Left cardiac atrium (tissue), 4 donors: ENCODE measurements at places on chromosomes 2 and 18.

DNA sequence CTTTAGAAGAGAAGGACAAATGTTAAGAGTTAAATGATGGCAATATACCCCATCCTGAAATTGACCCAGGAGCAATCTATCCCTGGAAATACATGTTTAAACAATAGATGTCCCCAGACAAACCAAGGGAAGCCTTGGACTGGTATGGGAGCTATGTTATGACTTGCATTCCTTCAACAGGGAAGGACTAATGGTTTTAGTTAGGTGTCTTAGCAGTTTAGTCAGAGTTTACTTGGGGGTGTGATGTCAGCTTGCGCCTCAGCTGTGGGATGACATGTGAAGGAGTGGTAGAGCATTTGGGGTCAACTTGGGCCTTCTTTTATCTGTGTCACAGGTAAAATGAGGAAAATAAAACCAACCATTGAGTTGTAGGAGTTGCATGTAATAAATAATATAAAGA, 36.8 kb downstream of the SPC25 start:
- DNase-seq, result no peak

DNA sequence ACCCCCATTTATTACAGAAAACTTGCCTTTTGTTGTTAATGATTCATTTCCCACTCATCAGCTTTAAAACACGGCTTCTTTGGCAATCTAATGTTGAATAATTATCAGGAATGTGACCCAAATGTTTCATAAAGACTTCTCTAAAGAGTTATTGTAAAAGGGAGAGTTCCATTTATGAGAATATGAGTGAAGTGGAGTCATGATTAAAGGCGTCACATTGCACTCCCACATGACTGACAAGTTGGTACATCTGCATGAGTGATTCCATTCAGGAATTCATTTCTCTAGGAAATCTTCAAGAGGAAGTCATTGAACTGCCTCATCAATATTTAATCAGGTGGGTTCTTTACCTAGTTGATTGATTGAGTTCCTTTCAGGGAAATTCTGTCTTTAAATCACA, 184.8 kb downstream of the LNPK start:
- no peak for DNase-seq

GRCh38 chr18:8073167-8073566, 506.1 kb downstream of the PTPRM start:
- DNase-seq, result no peak

GRCh38 chr2:66387016-66387753, 47.7 kb upstream of the MEIS1 start:
- DNase-seq, result no peak

DNA sequence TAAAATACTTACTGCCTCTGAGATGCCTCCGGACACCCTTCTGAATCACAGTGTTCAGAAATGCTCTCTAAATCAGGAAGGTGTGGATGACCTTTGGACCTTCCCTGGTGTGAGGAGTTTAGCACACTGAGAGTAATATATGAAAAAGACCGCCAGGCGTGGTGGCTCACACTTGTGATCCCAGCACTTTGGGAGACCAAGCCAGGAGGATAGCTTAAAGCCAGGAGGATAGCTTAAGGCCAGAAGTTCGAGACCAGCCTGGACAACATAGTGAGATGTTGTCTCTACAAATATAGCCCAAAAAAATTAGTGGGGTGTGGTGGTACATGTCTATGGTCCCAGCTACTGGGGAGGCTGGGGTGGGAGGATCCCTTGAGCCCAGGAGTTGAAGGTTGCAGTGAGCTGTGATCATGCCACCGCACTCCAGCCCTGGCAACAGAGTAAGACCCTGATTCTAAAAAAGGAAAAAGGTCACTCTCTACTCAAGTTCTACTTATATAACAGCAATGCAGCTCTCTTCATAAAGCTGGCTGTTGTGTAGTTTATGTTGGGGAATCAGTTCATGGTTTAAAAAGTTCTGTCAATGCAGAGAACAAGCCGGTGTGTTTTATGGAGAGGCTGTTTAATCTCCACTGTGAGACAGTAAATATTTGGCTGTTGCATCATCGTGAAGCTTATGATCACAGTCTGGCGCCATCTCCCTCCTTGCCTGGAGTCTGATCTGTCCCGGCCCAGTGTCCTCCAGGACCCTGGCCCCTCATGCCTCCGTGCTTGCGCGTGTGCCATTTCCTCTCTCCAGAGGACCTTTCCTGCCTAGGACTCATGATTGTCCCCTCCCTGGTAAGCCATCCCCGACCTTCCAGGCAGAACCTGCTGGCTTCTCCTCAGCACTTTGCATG, 184.5 kb downstream of the FAM210A start:
- DNase-seq, result no peak

DNA sequence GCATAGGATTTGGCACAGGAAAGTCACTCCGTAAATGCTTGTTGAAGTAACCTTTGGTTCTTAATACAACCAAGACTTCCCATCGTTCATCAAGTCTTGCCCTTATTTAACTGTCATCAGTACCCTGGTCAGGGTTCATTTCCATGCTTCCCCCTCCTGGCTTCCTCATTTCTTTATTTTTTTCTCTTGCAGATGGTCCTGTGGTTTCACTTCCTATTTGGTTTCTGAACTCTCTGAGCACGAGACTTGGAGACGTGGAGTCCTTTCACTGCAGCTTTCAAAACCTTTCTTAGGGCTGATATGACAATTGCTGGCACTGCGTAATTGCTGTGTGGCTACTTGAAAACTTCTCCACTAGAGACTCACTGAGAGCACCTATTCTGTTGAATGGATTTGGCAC, 59.9 kb upstream of the PID1 start:
- DNase-seq, result no peak

- no peak for DNase-seq
Measured at GRCh38 chr2:47028846-47029560, 113.4 kb upstream of the MCFD2 start.

DNA sequence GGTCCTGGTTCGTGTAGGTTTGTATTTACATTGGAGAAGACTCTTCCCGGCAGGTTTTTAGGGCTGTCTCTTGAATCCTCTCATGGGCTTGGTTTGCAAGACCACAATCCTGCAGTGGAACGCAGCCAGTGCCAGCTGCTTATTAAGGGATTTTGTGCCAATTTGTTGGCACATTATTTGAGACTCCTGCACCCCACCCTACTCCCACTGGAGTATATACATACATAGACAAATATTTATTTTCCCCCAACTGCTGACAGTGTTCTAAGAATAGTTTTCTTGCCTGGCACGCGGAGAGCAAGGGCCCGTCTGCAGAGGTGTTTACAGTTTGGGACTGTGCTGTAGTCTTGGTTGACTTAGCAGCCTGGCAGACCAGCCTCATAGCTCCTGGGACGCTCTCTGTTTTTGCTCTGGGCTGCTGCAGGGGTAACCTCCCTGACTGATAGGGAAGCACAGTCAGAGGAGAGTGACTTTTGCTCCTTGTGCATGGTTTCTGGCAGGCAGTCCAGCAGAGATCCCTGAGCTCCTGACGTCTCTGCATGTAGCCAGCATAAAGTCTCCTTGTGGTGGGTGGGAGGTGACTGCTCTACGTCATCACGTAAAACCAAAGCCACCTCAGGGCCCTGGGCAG, 1.9 kb downstream of the LDLRAD4 start:
- no peak for DNase-seq

GRCh38 chr18:50749421-50749820, 70.4 kb downstream of the MRO start:
- no peak for DNase-seq

DNA sequence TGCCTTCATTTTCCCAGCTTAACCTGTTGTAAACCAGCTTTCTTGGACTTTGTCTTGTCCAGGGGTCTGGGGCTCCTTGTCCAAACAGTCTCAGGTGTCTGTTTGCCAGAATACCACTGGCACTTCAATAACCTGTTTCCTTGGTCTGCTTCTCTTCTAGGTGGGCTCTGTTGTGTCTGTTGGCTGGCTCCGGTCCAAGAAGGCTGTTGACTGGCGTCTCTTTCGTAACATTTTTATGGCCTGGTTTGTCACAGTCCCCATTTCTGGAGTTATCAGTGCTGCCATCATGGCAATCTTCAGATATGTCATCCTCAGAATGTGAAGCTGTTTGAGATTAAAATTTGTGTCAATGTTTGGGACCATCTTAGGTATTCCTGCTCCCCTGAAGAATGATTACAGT, 17.0 kb downstream of the SLC20A1 start:
- DNase-seq, result no peak

DNA sequence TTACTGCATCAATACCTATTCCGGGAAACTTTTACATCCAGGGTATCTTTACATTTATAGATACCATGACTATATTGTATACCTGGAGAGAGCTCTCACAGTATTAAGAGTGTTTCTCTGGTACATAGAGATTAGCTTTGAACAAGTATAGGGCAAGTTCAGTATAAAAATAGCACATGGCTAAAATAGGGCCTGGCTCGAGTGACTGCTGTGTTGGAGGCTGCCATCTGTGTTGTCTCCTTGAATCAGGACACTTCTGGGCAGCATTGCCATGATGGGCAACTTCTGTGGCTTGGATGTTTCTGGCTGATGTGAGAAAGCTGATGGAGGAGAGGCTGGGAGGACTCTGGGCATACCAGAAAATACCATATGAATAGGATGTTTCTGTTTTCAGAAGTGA, 18.7 kb downstream of the ARHGAP28 start:
- DNase-seq, result no peak

GRCh38 chr18:3814816-3815215, 364.8 kb downstream of the TGIF1 start:
- DNase-seq, result no peak

DNA sequence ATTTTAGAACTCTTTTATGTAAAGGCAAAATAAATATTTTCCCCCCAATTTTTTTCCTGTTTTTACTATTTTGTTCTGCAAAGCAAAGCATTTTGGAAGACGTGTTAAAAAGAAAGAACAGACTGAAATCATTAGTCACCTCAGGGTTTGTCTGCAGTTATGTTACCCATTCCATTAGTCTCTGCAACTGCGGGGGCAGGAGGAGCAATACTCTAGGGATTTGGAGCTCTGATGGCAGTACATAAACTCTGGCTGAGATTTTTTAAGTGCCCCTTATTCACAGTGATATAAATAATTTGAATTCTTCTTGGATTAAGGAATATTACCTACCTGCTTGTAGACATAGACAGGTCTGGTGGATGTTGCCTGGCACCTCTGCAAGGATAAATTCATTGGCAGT, 88.0 kb upstream of the CELF4 start:
- no peak for DNase-seq

DNA sequence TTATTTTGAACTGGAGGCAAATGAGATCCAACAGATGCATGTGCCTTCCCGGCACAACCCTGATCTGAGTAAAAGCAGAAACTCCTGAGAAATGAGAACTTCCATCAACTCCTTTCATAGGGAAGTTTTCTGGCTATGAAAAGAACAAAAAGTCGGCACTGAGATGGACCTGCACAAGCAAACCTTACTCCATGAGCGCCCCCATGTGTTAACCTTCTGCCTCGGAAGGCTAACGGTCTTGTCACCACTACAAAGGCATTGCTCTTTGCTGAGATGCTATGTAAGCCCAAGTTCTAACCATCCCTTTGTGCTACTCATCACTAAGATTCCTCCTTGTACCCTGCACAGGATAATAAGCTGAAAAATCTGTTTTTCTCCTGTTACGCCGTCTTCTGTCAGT, 57.3 kb upstream of the SULT1C3 start:
- no peak for DNase-seq

DNA sequence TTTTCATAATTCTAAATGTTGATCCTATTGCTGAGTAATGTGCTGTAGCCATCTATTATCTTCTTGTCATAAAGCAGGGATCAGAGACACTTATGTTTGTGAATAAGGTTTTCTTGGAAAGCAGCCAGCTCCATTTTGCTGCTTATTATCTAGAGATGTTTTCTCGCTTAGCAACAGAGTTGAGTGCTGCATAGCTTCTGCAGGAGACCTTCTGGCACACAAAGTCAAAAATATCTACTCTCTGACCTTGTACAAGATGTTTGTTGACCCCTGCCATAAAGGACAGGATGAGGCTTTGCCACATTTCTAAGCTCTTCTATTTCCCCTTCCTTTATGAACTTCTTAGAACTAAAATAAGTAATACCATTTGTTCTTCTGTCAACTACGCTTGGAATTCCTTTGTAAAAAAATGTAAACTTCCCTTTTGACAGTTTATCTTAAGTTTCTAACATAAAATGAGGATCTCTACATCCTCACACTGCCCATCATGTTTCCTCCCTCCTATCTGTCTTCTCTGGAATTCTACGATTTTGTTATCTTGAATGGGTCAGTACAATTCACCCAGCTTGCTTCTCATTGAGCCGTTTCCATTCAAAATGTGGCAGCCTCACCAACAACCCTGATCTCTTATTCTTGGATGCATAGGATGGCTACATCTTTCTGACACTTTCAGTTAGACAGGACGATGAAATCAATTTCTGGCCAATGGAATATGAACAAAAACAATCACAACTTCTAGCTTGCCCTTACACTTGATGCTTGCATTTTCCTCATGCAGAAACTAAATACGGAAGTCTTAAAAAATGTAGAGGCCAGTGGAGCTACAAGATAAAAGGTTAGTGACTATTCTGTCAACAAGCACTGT, 1377.0 kb downstream of the SUCLG1 start:
- peak; percentile 25 for DNase-seq

DNA sequence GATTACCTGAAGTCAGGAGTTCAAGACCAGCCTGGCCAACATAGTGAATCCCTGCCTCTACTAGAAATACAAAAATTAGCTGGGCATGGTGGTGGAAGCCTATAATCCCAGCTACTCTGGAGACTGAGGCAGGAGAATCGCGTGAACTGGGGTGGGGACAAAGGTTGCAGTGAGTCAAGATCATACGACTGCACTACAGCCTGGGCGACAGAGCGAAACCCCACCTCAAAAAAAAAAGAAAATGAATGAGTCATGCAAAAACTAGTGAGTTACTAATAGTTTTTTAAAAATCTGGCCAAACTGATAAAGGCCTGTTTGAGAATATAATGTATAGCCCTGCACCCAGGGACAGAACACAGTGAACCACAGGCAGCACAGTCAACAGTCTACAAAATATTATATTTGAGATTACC, 17.5 kb downstream of the AFG3L2 start:
- no peak for DNase-seq

DNA sequence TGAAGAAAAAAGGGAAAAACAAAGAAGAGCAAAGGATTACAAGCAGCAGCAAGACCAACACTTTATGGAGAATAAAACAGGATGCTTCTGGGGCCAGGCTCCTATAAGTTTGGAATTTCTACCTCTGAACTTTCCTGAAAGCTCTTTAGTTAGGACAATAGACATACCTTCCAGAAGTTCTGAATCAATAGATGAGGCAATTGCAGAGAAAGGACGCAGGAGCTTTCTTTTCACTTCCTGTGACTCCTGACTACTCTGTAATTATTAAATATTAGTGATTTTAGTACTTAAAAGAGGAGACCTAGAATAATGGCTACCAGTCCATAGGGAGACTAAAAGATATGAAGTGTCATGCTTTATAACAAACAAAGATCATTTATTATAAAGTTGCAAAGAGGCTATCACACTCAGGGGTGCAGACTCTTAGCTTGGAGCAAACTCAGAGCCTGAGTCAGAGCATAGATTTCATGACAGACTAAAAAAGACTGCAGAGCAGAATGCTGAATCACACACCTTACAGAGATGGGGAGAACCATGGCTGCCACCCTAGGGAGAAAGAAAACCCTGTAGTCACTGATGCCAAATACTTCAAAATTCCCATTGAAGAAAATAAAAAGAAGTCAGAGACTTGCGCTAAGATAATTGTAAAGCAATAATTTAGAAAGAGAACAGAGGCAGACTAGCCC, 52.5 kb upstream of the FAM136A start:
- DNase-seq, result no peak
